Gastroesophageal sphincter (tissue), 4 donors: ENCODE measurements at places on chromosomes 2 and 18. TPM values are rescaled to one million over a fixed set of nuclear protein-coding genes. Genes with fewer than 3 reads are reported as not detected.
A peak's percentile ranks its signal among the peaks of the same experiment; 100 is the strongest.

GRCh38 chr18:23682472-23682871 lies 6.8 kb upstream of the LAMA3 start:
- no peak for ATAC-seq

Gene XPO1
- total RNA-seq = 73.0 TPM

DNA sequence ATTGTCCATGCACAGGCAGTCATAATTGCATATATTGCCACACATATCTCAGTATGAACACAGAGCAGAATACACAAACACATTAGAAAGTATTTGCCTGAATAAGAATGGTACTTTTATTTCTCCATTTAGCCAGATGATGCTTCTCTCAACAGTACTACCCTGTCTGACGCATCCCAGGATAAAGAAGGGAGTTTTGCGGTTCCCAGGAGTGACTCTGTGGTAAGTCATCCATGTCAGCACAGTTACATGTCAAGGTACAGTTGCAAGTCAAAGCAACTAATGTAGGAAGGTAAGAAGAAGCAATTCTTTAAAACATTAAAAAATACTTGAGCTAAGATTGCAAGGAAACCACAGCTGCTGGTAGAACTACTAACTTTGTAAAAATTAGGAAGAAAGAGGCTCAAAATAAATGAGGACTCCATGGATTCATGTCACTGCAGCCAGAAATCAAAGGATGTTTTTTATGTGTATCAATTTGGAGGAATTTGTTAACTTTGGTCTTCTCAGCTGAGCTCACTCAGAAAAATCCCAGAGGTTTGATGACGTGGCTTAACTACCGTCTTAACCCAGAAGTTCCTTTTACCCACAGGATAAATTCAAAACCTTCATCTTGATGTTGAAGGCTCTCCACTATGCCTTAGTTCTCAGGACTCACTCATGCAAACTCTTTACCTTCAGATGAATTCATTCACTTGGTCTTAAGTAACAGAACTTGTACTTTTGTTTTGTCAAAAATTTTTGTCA lies 130.3 kb downstream of the ARHGAP28 start:
- ATAC-seq = no peak

Gene SLC9A4
- 0.22 TPM for total RNA-seq

- no peak for ATAC-seq
These were observed 103.2 kb downstream of the TCF4 start for GRCh38 chr18:55484773-55485172.

GRCh38 chr18:939958-940357 lies 35.3 kb downstream of the ADCYAP1 start:
- ATAC-seq = no peak

GRCh38 chr2:98881153-98881650 lies 54.8 kb downstream of the CRACDL start:
- no peak for ATAC-seq

Gene DSEL
- 8.9 TPM for total RNA-seq

DNA sequence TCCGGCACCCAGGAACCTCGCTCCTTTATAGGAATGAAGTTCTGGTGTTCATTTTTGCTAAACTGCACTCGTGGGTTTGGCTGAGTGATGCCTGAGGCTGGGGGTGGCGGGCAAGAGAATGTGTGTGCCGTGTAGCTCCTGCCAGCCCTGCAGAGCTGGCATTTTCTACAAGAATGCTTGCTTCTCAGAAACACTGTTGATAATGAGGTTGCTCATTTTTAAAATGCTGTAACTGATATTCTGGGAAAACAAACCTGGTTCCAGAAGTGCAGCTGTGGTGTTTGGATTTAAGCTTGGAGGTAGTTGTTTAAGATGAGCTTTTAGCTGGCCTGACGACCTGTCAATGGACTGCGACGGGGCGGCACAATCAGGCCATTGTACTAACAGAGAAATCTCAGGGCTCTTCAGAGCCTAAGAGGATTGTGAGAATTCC lies 511.9 kb upstream of the TNP1 start:
- ATAC-seq = peak; percentile 73

Gene ACTG2
- 3,568 TPM for total RNA-seq

Gene TRIM43
- total RNA-seq = not detected

Gene CHRND
- total RNA-seq = not detected

DNA sequence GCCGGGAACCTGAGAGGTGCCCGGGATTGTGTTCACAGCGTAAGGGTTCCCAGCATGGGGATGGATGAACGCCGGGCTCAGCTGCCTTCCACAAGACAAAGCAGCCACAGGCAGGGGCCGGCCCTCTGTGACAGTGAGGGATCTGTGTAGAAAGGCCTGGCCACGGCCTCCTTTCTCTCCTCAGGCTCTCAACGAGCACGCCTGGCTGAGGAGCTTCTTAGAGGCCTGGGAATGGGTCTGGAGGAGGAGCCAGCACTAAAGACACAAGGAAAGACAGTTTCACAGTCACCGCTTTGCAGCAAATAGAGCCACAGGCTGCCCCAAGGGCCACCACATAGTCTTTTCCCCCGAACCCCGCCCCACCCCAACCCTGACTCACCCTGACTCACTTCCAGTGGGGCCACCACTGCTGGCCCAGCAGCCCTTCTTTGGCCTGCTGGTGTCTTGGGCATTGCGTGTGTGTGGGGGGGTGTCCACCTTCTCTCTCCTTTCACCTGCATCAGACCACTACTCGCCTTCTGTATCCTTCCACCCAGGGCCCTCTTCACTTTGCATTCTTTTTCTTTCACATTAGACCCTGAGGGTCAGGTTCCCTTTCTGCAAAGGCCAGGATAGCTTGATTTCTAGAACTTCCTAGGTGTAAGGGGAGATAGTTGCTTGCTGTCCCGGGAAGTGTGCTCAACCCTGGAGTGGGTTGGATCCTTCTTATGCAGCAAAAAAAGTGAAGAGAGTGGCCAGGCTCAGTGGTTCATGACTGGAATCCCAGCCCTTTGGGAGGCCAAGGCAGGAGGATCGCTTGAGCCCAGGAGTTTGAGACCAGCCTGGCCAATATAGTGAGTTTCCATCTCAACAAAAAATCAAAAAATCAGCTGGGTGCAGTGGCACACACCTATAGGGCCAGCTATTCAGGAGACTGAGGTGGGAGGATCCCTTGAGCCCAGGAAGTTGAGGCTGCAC lies 19.3 kb upstream of the HPCAL1 start:
- no peak for ATAC-seq

GRCh38 chr2:174786066-174786725 lies 21.9 kb upstream of the CHRNA1 start:
- no peak for ATAC-seq
